Fibroblast of skin of right quadriceps (primary cell): ENCODE measurements at places on chromosomes 13 and 19.
A peak's percentile ranks its signal among the peaks of the same experiment; 100 is the strongest.

GRCh38 chr19:50380137-50380536 lies 3.9 kb downstream of the NR1H2 start:
- DNase-seq, result no peak

DNA sequence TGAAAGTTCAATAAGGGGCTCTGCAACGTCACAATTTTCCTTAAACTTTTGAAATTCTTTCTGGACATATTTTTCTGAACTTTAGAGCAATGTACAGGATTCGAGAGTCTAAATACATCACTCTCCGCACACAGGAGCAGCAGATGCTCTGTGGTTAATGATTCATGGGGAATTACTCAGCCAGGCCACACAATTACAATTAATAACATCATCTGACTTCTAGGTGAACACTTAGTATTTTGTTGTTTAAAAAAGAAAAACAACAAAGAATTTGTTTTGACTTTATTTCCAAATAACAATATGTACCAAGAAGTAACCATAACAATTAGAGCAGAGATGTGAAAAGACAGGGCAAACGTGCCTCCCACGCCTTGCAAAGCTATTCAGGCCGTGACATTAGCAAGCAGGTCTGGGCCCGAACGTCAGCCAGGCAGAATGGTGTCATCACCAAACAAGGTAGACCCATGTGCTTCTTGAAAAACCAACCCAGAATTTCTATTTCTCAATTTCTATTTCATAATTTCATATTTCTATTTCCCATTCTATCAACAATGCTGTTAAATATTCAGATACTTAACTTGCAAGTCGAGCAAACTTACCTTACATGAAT lies 236.3 kb downstream of the COL4A1 start:
- DNase-seq, result peak; percentile 82

DNA sequence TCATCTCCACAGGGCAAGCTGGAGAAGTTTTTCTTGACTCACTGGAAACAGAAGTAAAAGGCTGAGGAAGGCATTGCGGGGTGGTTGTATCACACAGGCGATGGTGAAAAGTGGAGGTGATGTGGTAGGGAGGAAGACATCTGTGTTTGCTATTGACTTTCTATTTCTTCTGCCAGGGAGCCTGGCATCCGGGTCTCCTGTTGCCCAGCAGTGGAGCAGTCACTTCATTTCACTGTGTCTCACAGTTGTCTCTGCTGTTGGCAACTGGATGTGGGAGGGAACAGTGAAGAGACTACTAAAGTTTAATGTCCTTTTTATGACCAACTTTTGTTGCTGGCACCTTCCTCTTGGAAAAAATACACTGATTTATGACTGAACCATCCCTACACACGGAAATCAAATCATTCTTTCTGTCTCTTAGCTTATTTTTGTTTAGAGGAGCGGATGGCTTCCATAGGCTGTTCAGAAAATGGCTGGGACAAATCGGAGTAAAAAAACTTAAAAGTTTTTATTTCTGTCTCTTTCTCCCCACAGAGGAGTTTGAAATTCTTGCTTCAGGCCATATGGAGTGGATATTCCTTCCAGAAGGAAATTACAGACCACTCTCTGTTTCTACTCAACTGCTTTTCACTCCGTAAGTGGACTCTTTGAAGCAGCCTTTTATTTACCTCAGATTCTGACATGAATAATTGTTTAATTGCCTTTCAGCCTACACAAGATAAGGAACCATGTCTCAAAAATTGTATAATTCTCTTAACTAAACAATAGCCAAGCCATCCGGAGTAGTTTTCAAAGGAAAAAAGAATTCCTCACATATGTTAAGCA lies 23.8 kb upstream of the MEDAG start:
- no peak for DNase-seq

- DNase-seq, result no peak
These were observed 8.8 kb downstream of the NDUFA11 start for GRCh38 chr19:5894704-5895349.

DNA sequence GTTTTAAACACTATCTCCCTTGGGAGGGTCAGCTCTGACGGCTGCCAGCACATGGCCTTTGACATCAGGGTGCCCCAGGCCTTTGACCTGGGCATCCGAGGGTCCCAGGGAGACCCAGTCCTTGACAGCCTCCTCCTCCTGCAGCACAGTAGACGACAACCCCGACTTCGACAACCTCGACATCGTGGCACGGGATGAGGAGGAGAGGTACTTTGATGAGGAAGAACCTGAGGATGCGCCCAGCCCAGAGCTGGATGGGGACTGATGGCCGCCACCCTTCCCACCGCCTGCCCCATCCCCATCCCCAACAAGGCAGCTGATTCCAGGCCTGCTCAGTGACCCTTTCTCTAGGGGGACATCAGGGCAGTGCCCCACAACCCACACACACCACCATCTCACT lies 12.5 kb downstream of the CCDC97 start:
- DNase-seq, result no peak

DNA sequence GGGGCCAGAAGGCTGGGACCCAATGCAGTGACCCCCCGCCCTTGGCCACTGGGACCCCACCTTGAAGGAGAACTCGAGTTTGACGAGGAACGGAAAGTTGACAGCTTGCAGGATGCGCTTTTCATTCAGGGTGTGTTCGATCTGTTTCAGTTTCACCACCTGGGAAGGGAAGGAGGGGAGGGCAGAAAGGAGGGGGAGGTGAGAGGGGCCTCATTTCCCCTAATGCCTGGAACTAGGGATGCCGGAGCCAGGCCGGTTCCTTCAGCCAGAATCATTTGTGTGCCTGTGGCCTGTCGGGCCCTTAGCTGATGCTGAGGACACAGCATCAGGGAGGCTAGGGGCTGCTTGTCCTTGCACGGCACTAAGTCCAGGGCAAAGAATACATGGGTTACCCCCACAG lies 12.2 kb upstream of the SAMD1 start:
- DNase-seq, result no peak

DNA sequence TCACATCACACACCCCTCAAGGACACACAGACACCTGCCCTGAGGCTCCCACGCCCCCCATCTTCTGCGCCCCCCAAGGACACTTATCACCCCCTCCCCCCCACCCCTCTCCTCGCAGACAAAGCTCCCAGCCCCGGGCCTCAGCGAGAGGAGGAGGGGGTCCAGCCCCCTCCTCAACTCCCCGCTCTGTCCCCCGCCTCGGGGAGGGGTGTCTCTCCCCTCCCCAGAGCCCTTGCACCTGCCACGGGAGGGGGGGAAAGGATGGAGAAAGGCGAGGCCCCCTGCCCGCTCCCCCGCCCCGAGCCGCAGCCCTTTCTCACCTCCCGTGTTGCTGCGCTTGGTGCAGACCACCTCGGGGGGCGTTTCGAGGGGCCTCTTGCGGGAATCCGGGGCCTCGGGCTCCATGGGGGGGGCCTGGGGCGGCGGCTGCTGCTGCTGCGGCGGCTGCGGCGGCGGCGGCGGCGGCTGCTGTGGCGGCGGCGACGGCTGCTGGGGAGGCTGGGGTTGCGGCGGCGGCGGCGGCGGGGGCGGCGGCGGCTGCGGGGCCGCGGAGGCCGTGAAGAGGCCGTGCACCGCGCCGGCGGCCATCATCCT lies 621 bp downstream of the NOVA2 start:
- no peak for DNase-seq

- DNase-seq, result no peak
These were observed 632.4 kb downstream of the SLITRK5 start for GRCh38 chr13:88303605-88304004.

DNA sequence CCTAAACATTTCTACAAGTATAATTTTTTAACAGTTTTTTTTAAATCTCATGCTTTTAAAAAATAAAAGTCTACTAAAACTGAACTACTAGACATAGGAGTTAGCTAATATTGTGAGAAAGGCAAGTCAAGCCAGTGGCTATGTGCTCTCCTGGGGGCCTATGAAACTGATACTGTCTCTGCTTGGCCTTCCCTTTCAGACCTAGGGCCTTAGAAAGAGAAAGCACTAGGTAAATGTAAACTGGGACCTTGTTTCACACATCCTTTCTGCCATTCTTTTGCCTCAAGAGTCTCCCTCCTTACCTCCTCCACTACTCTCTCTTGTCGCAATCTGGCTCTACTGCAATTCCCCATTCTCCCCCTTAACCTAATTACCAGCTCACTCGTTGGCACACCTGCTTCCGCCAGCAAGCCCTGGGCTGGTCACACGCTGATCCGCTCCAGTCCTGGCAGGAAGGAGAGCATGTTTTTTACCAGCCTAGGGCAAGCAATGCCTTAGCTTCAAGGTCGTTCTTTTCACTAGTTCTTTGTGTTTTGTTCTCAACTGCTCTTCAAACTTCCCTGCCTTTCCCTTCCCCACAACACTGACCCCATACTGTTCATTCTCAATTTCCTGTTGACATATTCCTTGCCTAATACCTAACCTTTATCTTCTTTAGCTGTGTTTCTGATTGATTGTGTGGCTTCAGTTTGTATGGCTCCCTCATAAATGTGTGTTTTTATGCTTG lies 23.1 kb downstream of the TBC1D4 start:
- DNase-seq, result no peak

DNA sequence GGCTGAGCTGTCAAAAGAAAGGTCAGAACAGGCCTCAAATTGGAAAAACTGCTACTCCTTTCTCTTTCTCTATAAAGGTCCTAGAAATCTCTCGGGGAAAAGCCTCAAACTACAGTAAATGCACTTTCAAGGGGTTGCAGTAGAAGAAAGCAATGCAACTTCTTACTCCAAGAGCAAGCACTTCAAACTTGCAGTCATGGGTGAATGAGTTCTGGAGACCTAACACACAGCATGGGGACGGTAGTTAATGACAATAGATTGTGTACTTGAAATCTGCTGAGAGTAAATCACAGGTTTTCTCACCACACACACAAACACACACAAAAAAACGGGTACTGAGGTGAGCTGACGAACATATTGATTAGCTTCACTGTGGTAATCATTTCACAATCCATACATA lies 11.8 kb downstream of the TUBGCP3 start:
- DNase-seq, result no peak

DNA sequence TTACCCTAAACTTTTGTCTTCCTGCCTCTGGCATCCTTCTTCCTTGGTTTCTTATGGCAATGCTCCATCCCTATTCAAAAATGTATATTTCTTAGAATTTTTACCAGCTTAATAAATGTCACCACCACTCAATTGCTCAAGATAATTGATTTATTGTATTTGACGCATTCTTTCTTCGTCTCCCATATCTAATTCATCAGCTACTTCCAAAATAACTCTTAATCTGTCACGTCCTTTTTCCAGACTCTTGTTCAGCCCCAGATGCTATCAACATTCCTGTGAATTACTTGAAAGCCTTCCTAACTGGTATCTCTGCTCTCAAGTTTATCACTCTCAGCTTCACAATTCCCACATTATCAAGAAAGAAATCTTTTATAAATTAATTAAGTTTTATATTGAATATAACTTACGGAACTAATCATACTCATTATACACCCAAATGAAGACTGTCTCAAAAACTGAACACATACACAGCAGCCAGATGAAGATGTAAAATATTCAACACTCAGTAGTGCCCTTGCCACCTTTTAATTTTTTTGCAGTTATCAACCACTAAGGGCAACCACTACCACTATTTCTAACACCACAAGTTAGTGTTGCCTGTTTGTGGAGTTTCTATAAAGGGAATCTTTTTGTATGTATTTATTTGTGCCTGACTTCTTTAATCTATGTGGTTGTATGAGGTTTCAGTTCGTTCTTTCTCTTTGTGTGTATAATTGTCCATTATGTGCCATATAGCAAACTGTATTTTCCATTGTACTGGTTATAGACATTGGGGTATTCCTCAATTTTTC lies 2295.4 kb downstream of the PCDH9 start:
- DNase-seq, result no peak

DNA sequence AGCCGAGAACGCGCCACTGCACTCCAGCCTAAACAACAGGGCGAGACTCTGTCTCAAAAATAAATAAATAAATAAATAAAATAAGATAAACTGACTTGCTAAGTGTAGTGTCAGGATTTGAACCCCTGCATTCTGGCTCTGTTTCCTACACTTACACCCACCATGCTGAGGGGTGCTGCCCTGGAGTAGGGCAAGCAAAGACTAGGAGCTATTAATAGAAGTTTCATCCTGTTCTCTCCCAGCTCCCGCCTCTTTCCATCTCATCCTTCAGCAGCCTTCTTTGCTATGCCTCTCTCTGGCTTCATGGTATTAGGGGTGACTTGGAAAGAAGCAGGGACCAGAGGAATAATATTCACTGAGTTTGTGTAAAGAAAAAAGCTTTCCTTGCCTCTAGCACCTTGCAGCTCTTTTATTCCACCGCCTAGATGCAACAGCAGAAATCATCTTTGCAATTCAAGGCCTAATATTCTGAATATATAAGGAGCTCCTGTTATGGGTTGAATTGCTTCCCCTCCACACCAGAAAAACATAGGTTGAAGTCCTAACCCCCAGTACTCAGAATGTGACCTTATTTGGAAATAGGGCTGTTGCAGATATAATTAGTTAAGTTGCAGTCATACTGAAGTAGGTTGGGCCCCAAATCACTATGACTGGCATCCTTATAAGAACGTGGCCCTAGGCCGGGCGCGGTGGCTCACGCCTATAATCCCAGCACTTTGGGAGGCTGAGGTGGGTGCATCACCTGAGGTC lies 8.7 kb upstream of the PLAUR start:
- peak; percentile 53 for DNase-seq

DNA sequence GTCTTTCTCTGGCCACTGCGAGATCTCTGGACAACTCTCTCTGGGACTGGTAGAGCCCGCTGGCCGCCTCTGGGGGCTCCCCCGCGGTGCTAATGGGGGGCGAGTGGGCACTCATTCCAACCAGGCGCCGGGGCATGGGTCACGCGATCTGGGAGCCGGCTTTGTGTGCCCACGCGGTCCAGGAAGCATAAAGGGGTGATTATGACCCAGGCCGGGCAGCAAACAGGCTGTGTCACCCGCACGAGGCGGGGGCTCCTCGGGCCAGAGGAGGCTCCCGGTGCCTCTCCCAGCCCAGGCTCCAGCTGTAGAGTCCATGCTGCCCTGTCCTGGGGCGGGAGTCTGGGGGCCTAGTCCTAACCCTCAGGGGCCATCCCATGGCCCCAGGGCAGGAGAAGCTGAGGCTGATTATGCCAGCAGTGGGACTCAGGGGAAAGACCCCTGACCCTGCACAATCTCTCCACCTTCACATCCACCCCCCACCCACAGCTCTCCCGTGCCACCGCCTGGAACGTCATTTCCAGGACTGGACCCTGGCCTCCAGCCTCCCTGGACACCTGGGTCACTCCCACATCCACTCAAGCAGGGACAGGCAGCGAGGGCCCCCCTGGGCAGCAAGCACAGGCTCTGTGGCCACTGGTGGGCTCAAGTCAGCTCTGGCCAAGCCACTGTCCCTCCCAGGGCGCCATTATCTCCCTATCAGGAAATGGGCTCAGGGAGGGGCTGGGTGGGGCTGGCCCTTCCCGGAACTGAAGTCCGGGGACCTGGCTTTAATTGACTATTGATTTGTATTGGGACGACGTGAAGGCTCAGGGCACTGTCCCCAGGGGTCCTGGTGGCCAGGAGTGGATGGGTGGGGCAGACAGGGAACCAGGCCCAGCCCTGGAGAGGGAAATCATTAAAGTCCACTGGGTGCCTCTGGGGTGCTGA lies 50.0 kb downstream of the PTPRS start:
- no peak for DNase-seq

GRCh38 chr13:24068472-24068871 lies 92.0 kb upstream of the SPATA13 start:
- peak; percentile 28 for DNase-seq

- no peak for DNase-seq
These were observed 30.9 kb downstream of the MZT1 start for GRCh38 chr13:72696579-72696978.

GRCh38 chr13:24618011-24618955 lies 61.9 kb upstream of the ATP12A start:
- no peak for DNase-seq
